ENCODE measurements at places on chromosomes 11 and 22.

- no peak for DNase-seq
These were observed 1190.9 kb downstream of the LRRC4C start for GRCh38 chr11:40268551-40268950.

DNA sequence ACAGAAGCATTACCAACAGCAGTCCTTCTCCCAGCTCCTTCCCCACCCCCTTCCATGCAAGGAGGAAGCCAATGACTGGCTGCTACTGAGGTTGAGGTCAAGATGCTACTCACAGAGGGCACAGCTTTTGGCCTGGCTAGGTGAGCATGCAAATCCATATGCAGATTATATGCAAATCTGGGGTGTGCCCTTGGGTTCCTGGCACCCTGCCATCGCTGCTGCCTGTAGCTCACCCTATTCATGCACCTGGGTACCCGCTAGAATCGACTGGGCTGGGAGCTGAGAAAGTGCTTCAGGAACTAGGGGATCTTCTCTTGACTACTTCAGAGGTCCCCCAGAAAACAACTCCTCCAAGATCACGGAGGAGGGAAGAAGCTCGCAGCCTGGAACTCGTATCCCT is 4.0 kb downstream of the DSCAML1 start:
- DNase-seq: no peak

DNA sequence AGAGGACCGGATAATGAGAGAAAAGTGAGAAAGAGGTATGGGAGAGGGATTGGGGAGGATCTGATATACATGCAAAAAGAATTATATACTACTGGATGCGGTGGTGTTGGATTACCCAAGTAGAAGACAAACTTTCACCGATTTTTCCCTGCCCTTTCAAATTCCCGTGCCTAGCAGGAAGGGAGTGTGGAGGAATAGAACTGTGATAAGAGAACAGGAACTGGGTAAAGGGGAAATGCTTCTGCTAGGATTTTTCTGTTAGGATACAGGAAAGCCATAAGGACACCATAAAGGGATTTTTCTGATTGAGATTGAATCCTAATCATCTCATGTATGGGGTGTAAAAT is 480 bp upstream of the MTMR2 start:
- no peak for DNase-seq

GRCh38 chr11:8617063-8617462 is 23.0 kb upstream of the STK33 start:
- no peak for DNase-seq

DNA sequence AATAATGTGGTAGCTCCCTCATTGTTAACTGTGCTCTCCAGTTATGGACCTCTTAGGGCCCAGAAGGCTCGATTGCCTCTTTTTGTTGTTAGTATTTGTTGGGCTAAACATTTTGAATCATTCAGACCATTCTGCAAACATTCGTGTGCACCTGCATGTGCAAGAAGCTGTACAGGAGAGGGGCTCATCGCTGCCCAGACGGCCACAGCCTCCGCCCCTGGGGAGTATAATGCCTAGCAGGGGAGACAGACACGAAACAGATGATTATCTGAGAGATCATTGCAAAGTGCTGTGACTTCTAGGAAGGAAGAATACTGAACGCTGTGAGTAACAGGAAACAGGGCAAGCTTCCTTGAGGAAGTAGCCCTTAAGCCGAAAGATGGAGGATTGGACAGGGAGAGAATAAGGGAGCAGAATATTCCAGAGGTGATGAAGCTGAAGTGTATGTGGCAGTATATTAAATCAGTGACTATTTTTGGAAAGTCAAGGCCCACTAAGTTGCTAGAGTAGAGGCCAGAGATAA is 123.3 kb upstream of the RASSF10 start:
- DNase-seq: no peak

DNA sequence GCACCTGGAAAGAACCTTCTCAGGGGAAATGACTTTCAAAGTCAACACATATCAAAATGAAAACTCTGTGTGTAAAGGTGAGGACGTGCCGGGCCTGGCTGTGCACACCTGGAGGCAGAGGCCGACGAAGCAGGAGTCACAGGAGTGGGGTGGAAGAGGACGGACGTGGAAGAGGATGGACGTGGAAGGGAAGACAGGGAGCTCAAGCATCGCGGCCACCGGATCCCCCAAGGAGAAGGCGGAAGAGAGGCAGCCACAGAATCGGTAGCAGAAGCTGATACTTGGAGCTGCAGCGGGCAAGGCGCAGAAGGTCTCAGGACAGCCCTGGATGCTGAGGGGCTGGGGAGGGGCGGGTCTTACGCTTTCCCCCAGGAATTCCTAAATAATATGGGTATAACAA is 519.8 kb downstream of the BRD1 start:
- no peak for DNase-seq

GRCh38 chr11:74397501-74398243 is 561 bp downstream of the PGM2L1 start:
- DNase-seq: peak; percentile 21

GRCh38 chr22:27581688-27582087 is 219.9 kb downstream of the MN1 start:
- DNase-seq: no peak

- DNase-seq: no peak
These were observed 60.1 kb downstream of the DCUN1D5 start for GRCh38 chr11:103031834-103032233.

- DNase-seq: no peak
These were observed 15.7 kb upstream of the KCTD14 start for GRCh38 chr11:78038697-78039313.

GRCh38 chr11:132914600-132914999 is 617.7 kb downstream of the OPCML start:
- DNase-seq: no peak

DNA sequence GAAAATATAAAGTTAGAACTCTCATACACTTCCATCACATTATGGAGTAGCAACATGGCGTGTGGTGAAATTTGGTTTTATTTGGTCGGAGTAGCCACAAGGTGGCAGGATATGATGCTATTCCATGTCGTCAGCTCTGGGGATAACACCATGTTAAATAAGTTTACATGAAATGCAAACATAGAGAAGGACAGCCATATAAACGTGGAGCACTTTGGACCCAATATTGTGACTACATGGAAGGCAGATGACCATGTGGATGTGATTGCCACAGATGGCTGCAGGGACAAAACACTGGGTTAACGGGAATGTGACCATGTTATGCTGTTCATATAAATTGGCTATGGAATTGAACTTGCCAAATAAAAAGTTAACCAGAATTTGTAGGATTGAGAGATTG is 21.0 kb downstream of the OR5M11 start:
- DNase-seq: no peak

- no peak for DNase-seq
These were observed 6.6 kb upstream of the TRIM29 start for GRCh38 chr11:120144501-120144900.

GRCh38 chr11:95608093-95608492 is 181.5 kb downstream of the FAM76B start:
- no peak for DNase-seq

- no peak for DNase-seq
These were observed 83.3 kb downstream of the ZC3H12C start for GRCh38 chr11:110176366-110177085.

- DNase-seq: no peak
These were observed 10.2 kb upstream of the DDB2 start for GRCh38 chr11:47204637-47204989.

DNA sequence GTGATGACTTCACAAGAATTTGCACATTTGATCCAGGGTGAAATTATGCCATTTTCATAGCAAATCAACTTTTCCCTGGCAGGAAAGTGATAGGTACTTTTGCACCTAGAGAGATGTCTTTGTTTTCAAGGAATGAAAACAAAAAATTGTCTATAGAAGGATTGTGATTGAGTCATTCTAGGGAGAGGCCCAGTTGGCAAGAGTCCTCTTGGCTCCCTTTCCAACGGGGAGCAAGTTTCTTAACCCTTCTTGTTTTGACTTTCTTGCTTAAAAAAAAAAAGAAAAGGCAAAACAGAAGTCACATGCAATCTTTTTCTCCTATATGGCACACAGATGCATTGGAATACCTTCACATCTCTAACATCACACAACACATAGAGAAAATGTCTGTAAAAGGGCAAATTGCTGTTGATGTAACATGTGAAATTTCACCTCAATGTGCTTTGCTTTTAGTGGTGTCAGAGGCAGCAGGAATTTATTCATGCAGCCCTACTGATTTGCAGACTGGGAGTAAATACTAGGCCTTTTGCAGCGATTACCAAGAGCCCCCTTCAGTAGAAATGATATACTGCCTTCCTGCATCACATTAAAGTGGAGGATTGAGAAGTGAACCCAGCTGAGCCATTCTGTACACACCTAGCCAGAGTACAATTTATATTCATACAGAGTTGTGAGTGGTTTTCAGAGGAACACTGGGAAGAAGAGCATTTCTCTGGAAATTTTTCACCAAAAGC is 290.7 kb upstream of the MPPED2 start:
- no peak for DNase-seq

DNA sequence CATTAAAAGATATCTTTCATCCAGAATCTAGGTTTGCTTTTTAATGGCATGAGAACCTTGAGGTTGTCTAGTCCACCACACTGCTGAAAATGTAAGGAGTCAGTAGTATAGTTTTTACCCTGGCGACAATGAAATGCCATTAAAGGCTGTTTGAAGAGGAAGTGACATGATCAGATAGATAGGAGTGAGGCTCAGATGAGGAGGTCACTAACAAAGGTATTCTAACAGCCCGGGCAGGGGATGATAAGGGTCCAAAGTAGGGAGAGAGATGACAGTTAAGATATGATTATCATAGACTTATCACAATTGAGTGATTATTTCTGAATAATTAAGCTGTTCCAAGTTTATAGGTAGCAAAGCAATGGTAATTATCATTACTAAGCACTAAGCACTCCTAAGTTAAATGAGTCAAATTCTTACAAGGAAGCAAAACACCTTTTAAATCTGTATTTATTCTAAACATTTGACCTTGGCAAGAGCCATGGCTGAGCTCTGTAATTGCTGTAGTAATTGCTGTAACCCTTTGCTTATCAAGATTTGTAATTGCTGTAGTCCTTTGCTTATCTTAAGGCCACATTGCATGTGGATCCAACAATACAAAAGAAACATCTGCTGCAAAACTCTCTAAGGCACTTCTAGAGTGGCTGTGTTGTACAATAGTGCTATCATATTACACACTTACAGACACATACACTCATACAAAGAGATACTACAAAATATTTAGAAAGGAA is 92.6 kb downstream of the ENTHD1 start:
- DNase-seq: peak; percentile 14

DNA sequence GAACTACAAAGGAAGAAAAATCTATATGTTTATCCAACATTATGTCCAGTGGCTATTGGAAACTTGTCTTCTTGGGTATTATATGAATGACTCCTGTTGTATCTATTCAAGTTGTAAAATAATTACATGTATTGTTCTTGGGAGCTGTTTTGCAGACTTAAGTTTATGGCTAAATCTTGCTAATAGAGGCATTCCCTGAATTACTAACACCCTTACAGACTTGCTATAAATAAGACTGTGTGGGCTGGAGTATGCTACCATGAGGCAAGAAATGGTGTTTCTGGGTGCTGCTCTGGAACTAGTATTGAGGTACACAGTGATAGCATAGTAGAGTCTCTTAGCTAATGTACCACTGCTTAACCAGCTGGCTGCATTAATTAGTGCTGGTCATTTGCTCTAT is 155.1 kb downstream of the HIPK3 start:
- no peak for DNase-seq

DNA sequence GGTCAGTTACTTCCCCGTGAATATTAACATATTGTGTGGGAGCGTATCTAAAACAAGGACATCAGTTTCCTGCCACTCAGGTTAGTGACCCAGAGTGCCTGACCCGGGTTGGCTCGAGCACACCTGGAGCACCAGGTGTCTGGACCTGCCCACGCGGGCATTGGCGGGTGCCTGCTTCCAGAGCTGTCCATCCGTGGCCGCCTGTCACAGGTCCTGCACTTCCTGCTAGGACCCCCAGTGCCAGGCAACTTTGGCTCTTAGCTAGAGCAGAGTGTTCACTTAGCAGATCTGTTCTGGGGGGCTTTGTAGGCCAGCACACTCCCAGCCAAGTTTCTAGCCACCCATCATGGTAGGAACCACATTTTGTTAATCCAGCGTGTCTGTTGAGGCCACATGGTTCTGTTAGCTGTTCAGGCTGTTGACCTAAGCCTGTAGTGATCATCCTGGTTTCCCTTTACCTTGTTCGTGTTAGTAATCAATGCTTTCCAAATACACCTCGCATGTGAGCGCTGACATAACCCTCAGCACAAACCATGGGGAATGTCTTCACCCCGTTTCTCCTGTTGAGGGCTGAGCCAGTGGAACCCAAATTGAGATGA is 29.5 kb downstream of the MOV10L1 start:
- DNase-seq: no peak

GRCh38 chr11:72075109-72075508 is 5.2 kb downstream of the NUMA1 start:
- DNase-seq: no peak

GRCh38 chr11:125976156-125976555 is 30.3 kb downstream of the VSIG10L2 start:
- DNase-seq: no peak

GRCh38 chr11:74453373-74453975 is 13.9 kb downstream of the KCNE3 start:
- DNase-seq: peak; percentile 50

DNA sequence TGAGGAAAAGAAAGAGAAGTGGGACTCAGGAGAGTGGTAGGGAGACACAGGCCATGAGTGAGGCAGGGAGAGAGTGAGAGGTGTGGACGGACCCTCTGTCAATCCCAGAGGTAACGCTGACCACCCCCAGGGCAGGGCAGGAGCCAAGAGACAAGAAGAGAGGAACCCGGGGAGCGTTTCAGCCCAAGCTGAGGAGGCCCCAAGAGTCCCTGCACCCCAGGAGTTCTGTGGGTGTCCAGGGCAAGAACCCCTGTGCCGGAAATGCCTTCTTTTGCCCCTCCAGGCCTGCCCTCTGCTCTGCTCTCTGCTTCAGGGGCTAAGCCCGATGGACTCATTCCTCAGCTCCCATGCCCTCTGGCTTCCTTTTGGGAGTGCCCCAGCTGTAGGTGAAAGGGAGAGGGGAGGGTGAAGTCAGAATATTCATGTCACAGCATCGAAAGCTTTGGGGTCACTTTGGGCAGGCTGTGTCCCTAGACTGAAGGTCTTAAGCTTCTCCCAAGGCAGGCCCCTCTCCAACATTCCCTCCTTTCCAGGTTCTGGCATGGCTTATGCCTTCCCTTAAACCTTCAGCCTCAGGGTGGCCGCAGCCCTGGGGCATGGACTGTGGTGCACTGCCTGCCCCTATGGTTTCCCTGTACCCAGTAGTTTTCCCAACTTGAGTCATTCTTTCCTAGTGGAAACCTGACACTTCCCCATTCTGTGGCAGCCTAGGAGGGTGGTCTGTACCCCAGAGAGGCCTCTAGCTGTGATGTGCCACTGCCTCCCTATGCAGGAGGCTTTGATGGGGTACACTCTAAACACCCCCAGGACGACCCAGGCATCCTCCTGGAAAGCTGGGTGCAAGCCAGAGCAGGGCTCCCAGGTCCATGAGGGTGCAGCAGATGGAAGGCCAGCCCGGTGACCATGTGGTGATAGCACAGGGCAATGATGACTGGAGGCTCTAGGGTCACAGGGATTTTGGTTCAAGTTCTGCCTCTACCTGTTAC is 27.1 kb downstream of the MYEOV start:
- DNase-seq: no peak

- DNase-seq: no peak
These were observed 73.9 kb downstream of the TRPC6 start for GRCh38 chr11:101509922-101510321.

GRCh38 chr11:121928597-121929580 is 187.1 kb downstream of the BLID start:
- no peak for DNase-seq

Data from NCI-H774 (cell line).